GM23248 (cell line): ENCODE measurements at places on chromosomes 4 and X. TPM values are rescaled to one million over a fixed set of nuclear protein-coding genes. Genes with fewer than 3 reads are reported as not detected.

FATE1 gene
- total RNA-seq, result not detected in 2 replicates

RNF175 gene
- total RNA-seq, result not detected in 2 replicates

FGA gene
- not detected in 2 replicates for total RNA-seq

IL2 gene
- total RNA-seq, result not detected in 2 replicates

GRCh38 chrX:20028588-20028987 is 37.7 kb upstream of the BCLAF3 start:
- 0 out of 2 replicates have a peak, but pooled peaks cover 3% of the 10 kb centered on the region for H3K4me1 ChIP-seq
- H3K36me3 ChIP-seq, result no peaks in the 10 kb centered on the region
- no peak overlapping the region for H3K4me3 ChIP-seq
- no peak for DNase-seq
- H3K27ac ChIP-seq, result no peak overlapping the region

DNA sequence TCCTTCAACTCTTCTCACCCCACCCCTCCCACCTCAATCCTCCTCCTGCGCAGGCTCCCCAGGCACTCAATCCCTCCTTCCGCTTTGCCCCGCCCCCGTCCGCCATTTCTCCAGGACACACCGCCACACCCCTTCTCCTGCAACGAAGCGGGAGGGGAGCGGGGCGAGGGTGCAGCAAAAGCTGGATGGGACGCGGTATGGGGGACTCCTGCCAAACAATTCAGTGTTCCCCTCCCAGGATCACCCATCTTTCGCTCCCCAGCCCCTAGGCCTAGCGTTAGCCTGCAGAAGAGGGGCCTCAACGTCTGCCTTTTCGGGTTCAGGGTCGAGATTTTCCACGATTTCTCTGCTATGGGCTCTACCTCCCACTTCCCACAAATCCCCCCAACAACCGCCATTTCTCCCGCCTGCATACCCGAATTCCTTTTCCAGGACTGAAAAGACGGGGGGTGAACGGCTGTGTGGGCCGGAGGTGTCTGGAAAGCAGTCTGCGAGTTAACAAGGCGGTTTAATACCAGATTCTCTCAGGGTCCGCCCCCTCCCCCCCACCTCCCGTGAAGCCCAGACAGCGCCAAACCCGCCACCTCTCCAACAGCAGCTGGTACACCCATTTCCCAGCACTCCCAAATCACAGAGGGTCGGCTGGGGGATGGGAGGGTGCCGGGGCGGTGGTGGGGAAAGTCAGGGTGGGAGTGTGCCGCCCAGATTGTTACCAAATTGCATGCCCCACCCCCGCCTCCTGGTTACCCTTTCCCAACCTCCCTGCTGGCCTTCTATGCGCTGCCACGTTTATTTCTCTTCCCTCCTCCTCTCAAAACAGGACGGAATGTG is 774 bp downstream of the ARMCX2 start:
- H3K36me3 ChIP-seq, result no peaks in the 10 kb centered on the region; the same call in 1 of the 2 replicates
- peak; percentile 76 for DNase-seq
- H3K4me3 ChIP-seq, result peak overlapping the region; percentile 92
- H3K27ac ChIP-seq, result peak overlapping the region; percentile 76

DNA sequence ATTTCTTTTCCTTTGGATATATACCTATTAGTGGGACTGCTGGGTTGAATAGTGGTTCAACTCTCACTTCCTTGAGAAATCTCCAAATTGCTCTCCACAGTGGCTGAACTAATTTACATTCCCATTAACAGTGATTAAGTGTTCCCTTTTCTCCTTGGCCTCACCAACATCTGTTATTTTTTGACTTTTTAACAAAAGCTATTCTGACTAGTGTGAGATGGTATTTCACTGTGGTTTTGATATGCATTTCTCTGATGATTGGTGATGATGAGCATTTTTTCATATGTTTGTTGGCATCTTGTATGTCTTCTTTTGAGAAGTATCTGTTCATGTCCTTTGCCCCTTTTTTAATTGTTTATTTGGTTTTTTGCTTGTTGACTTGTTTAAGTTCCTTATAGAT is 413.0 kb downstream of the MAPK10 start:
- no peak overlapping the region for H3K4me3 ChIP-seq
- peaks cover 4% of the 10 kb centered on the region for H3K36me3 ChIP-seq
- DNase-seq, result no peak
- H3K27me3 ChIP-seq, result no peaks in the 10 kb centered on the region
- H3K4me1 ChIP-seq, result 0 out of 2 replicates have a peak, but pooled peaks cover 5% of the 10 kb centered on the region

DNA sequence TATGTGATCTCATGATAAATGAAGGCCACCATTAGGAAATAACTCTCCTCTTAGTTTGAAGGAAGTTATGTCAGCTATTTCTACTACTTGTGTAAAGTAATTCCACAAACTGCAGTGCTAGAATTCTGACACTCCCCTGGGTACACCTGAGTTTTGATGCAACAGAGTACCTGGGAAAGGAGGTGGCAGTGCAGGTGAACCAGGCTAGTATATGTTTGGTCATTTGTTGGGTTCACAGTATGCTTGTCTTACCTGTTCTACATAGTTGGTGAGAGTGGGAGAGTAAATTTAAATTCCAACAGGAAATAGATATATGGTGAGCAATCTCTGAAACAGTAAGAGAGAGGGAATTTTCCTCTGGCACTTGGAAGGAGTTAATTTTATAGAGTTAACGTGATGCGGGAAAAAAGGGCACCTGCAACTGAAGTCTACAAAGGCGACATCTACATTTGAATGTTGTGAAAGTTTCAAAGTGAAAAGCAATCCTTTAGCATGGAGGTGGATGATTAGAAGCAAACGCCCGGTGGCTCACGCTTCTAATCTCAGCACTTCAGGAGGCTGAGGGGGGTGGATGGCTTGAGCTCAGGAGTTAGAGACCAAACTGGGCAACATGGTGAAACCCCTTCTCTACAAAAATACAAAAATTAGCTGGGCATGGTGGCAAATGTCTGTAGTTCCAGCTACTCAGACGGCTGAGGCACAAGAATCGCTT is 8.3 kb upstream of the SLC10A6 start:
- no peak overlapping the region for H3K4me3 ChIP-seq
- DNase-seq, result no peak
- no peaks in the 10 kb centered on the region for H3K36me3 ChIP-seq
- no peak overlapping the region for H3K27ac ChIP-seq
- no peaks in the 10 kb centered on the region for H3K27me3 ChIP-seq

DNA sequence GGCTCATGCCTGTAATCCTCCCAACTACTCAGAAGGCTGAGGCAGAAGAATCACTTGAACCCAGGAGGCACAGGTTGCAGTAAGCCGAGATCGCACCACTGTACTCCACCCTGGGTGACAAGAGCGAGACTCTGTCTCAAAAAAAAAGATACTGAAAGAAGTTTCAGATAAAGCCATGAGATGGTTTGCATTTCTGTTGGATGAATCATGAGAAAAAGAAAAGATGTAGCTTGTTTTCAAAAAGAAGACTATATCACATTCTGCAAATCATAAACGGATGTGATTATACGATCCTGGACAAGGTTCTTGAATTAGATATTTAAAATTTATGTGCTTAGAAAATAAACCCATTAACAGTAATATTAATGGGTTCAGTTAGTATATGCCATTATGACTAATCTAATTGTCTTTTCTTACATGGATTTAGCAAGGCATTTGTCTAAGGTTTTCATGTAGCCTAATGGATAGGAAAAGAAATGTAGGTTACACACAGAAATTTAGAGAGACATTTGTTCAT is 345.9 kb downstream of the SLC7A11 start:
- H3K36me3 ChIP-seq, result no peaks in the 10 kb centered on the region
- H3K4me3 ChIP-seq, result no peak overlapping the region
- no peaks in the 10 kb centered on the region for H3K27me3 ChIP-seq

DNA sequence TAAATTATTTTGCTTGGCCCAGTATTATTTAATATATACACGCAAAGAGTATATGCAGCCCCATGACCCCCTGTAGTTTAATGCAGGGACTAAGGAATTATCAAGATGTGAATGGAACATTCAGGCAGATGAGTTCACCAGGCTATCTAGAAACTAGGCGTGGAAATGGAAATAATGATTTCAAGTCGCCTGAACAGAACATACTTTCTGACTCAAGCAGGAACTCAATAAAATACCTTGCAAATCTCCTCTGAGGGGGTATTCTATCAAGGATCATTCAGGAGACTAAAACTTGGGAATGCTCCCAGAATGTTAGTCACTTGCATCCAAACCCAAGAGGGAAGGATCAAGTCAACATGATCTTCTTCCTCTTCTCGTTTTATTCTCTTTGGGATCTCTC is 59.6 kb upstream of the RASSF6 start:
- peak; percentile 49 for DNase-seq
- H3K27ac ChIP-seq, result no peak overlapping the region
- no peaks in the 10 kb centered on the region for H3K27me3 ChIP-seq
- H3K36me3 ChIP-seq, result no peaks in the 10 kb centered on the region
- H3K4me1 ChIP-seq, result peaks cover 17% of the 10 kb centered on the region

DNA sequence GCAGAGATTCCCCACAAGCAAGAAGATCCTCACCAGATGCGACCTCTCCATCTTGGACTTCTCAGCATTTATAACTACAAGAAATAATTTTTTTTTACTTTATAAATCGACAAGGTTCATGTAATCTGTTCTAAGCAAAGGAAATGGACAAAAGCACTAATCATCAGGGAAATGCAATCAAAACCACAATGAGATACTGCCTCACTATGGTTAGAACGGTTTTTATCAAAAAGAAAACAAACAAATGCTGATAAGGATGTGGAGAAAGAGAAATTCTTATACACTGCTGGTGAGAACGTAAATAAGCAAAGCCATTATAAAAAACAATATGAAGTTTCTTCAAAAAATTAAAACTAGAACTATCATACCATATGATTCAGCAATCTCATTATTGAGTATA is 1382.6 kb downstream of the ARAP2 start:
- H3K27ac ChIP-seq, result no peak overlapping the region
- no peaks in the 10 kb centered on the region for H3K36me3 ChIP-seq
- no peaks in the 10 kb centered on the region for H3K27me3 ChIP-seq
- no peaks in the 10 kb centered on the region for H3K4me1 ChIP-seq
- no peak overlapping the region for H3K4me3 ChIP-seq
- DNase-seq, result no peak

GRCh38 chr4:3470244-3471097 is 7.4 kb downstream of the DOK7 start:
- H3K4me1 ChIP-seq, result no peaks in the 10 kb centered on the region
- no peak overlapping the region for H3K4me3 ChIP-seq
- peak; percentile 47 for DNase-seq
- no peaks in the 10 kb centered on the region; the same call in none of the 2 replicates for H3K27me3 ChIP-seq
- H3K27ac ChIP-seq, result no peak overlapping the region

- no peak for DNase-seq
- H3K4me1 ChIP-seq, result no peaks in the 10 kb centered on the region
- H3K36me3 ChIP-seq, result no peaks in the 10 kb centered on the region
- H3K4me3 ChIP-seq, result no peak overlapping the region
Measured at GRCh38 chrX:135509885-135510284, 10.6 kb upstream of the INTS6L start.

DNA sequence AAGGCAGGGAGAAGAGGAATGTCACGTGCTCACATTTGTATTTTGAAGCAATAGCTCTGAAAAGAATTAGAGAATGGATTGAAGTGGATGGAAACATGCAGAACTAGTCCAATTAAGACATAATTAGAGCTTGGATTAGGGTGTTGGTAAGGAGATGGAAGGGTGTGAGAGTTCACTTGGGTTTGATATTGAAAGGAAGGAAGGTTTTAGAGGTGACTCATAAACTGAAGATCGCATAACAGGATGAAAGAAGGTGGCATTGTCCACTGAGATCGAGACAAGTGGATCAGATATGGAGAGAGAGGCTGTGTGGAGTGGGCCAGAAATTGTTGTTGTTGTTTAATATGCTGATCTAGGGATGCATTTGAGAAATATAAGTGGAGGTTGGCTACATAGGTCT is 244.0 kb upstream of the SMIM31 start:
- no peak overlapping the region for H3K27ac ChIP-seq
- H3K4me3 ChIP-seq, result no peak overlapping the region
- H3K27me3 ChIP-seq, result no peaks in the 10 kb centered on the region
- no peaks in the 10 kb centered on the region for H3K4me1 ChIP-seq
- no peaks in the 10 kb centered on the region for H3K36me3 ChIP-seq
- DNase-seq, result no peak

GRCh38 chr4:115090483-115091075 is 22.8 kb downstream of the NDST4 start:
- no peaks in the 10 kb centered on the region for H3K4me1 ChIP-seq
- no peaks in the 10 kb centered on the region for H3K27me3 ChIP-seq
- no peaks in the 10 kb centered on the region for H3K36me3 ChIP-seq
- no peak overlapping the region for H3K4me3 ChIP-seq
- DNase-seq, result peak; percentile 52

DNA sequence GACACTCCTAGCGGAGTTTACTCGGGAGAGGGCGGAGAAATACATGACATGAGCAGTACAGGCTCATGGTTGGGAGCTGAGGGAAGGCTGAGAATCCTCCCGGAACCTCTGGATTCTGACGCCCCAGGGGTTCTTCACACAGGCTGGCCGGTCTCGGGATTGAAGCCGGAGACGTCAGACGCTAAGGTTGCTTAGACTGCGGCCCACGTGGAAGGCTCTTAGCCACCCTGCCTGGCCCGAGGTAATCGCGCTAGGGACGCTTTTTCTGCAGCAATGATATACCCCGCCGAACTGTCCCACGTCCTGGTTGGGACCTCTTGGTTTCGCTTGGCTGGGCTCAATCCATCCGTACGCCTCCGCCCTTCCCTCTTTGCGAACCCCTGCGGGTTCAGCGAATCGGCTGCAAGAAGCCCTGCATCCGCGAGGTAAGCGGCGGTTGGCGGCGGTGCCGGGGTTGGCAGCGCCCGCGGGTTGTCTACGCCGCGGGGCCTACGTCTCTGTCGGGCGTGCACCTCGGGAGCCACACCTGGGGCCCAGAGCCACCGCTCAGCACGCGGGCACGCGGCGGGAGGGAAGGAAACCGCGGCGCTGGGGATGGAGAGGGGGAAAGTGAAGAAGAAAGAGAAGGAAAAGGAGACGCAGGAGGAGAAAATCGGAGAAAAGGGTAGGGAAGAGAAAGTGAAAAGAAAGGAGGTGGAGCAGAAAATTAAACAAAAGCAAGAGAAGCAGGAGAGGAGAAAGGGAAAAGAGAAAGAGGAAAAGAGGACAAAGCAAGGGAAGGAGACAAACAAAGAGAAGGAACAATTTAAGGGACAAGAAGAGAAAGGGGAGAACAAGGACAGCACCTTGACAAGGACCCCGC is at the start of gene ARL9:
Gene ARL9 (plus strand): TSS at position 523 of the 862 bp plus-strand sequence. CDS start 72 bp downstream, at position 595.
- no peaks in the 10 kb centered on the region for H3K27me3 ChIP-seq
- H3K36me3 ChIP-seq, result peaks cover 8% of the 10 kb centered on the region
- H3K27ac ChIP-seq, result peak within 1 kb of the TSS; percentile 48
- peak within 1 kb of the TSS; percentile 89 for H3K4me3 ChIP-seq
- H3K4me1 ChIP-seq, result no peaks in the 10 kb centered on the region

GRCh38 chr4:337932-338758 is 531 bp downstream of the ZNF141 start:
- DNase-seq, result peak; percentile 68
- H3K27me3 ChIP-seq, result no peaks in the 10 kb centered on the region
- peaks cover 7% of the 10 kb centered on the region for H3K36me3 ChIP-seq
- peak overlapping the region; percentile 91 for H3K27ac ChIP-seq

- no peak overlapping the region for H3K4me3 ChIP-seq
- peaks cover 28% of the 10 kb centered on the region for H3K4me1 ChIP-seq
- no peak overlapping the region for H3K27ac ChIP-seq
- H3K27me3 ChIP-seq, result no peaks in the 10 kb centered on the region
Measured at GRCh38 chrX:13009273-13009672, 34.4 kb downstream of the TMSB4X start.

DNA sequence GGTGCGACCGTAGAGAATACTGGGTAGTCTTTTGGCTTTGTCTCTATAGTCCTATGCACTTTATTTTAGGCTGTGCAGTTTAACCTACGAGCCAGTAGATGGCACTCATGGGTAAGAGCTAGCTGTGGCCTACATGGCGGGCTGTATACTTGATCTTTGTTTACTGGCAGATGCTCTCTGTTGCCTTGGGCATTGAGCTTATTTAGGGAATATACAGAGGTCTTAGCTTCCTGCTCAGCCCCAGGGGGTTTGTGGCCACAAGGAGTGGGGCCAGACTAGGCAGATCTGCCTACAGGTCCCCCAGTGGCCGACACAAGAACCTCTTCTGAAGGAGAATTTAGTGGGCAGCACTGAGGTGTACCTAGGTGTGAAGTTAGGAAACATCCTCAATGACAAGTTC is 227.6 kb upstream of the HDX start:
- no peaks in the 10 kb centered on the region for H3K27me3 ChIP-seq
- DNase-seq, result peak; percentile 52
- H3K4me1 ChIP-seq, result no peaks in the 10 kb centered on the region
